ENCODE measurements at places on chromosomes 11 and 22.

DNA sequence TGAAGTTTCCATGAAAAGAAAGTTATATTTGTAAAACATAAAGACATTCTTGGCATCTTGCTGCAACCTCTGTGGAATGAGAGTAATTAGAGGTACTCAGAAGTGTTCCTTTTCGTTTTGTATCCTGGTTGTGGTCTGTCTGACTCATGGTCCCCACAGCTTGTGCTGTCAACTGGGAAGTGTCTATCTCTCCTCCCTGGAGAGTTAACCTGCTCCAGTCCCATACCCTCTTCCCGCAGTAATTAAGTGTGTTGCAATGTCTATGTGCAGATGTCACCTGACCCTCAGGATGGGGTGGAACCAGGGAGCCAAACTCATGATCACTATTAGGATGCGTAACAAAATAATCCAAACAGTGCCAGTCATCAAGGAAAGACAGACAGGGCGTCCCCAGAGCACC is 23.0 kb upstream of the ZDHHC13 start:
- no peak for DNase-seq

DNA sequence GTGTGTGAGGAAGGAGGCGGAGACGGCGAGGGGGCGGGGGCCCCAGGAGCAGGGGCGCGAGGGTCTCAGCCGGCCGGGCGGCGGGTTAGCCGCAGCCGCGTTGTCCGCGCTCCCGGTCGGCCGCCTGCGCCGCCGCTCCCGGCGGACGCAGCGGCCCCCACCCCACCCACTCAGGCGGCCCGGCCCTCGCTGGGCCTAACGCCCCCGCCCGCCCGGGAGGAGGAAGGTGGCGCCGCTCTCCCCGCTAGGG is at the start of gene FCHSD2:
FCHSD2 (minus strand) TSS at position 191 of the 250 bp plus-strand sequence. CDS start 441 bp downstream, outside the sequence.
- no peak for DNase-seq

GRCh38 chr11:32312865-32313403 is 122.4 kb downstream of the WT1 start:
- DNase-seq, result no peak

DNA sequence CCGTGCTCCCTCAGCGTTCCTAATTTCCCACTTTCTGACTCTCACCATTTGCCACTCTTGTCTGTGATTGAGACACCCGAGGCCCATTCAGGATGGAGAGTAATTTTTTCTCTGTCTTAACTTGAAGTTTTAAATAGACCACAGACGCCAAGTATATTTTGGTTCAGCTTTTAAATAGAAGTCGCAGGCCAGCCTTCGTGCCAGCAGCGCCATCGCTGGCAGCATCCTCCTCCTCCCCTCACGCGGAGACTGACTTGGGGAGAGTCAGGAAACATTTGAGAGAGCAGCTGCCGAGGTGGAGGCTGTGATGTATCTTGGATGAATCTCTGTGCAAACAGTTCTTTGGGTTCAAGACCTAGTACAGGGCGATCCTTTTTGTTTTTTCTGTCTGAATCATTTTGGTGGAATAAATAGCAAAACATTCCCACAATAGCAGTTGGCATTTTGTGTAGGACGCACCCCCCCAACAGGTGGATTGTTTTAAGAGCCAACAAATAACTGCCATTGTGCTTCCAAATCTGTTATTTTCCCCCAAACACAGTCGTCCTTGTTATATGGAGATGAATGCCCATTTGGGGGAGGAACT is 889 bp upstream of the DMC1 start:
- peak; percentile 35 for DNase-seq

GRCh38 chr11:10659339-10660216 is 34.0 kb downstream of the IRAG1 start:
- DNase-seq, result no peak

DNA sequence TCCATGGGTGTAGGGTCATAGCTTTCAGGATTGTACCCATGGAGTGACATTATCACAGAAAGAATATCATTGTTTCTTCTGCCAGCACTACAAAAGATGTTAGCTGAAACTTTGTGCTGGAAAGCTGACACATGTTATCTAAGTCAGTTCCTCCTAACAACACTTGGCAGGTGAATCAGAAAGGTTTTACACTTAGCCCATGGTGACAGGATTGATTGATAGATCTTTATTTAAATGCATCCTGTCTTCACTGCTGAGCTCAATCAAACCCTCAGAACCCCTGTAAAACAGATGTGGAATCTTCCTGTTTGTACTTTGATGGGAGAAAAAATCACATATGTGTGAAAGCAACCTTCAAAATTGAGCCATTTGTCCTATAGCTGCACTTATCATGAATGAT is 811.5 kb upstream of the ANO3 start:
- DNase-seq, result no peak

DNA sequence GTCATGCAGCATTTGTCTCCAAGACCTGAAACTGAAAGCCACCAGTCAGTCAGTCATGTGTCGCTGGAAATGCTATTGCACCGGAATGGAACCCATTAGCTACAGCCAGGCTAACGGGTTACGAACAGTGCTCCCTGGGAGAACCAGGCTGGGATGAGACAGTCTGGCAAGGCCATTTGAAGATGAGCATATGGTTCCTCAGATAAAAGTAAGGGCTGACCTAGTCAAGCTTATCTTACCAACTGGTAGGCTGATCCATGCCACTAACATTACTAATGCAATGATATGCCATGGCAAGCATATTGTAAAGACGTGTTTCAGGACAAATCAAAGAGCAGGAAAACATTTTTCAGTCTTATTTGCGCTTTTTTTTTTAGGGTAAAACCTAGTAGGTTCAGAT is 28.4 kb downstream of the NAP1L4 start:
- DNase-seq, result no peak

- DNase-seq, result no peak
These were observed 80.0 kb downstream of the TRIM29 start for GRCh38 chr11:120057595-120058581.

DNA sequence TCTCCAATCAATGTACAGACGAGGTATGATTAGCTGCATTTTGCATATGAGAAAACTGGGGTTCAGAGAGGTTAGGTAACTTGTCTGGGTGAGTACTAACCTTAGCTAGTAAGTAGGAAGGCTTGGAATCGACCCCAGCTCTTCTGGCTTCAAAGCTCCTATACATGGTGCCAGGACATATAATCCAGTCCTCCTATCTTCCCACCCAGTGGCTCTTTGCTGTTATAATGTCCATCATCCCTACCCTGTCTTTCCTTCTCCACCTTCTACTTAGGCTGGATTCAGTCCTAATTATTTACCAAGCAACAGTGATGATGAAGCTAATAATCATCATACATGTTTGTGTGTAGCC is 20.0 kb downstream of the EHF start:
- DNase-seq, result no peak

DNA sequence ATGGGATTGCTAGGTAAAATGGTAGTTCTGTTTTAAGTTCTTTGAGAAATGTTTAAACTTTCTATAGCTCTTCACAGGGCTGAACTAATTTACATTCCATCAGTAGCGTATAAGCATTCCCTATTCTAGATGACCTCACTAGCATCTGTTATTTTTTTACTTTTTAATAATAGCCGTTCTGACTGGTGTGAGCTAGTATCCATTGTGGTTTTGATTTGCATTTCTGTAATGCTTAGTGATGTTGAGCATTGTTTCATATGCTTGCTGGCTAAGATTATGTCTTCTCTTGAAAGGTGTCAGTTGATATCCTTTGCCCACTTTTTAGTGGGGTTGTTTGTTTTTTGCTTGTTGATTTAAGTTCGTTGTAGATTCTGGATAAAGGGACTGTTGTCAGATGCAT is 35.9 kb downstream of the MMP27 start:
- DNase-seq, result no peak

- no peak for DNase-seq
These were observed 34.7 kb upstream of the NRIP3 start for GRCh38 chr11:9038541-9038940.

DNA sequence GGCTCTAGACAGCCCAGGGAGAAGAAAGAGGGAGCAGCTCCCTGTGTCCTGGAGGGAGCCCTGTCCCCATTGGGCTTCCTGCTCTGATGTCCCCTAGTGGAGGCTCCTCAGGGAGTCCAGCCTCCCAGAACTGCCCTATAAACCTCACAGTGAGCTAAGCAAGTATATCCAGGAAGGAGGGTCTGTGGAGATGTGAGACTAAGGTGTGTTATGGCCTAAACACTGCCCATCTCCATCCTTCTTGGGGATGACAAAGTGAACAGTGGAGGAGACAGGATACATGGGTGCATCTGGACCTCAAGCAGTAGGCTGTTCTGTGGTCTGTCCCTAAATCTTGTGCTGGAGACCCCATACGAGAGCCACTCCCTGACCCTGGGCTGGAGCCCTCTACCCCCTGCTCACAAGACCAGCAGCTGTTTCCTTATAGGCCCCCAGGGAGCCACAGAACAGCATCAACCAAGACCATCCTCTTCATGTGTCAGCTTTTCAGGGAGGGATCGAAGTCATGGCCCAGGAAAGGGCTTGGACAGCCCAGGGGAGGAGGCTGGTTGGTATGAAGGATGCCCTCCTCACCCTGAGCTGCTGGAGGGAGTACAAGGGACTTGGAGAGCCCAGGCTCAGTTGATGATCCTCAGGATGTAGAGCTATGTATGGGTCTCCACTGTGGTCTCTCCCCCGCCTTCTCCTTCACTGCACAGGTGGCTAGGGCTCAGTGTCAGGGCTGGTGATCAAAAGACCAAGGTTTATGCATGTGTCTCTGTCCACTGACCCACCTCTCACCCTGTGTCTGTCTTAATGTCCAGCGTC is 49.7 kb upstream of the TOP3B start:
- DNase-seq, result no peak

DNA sequence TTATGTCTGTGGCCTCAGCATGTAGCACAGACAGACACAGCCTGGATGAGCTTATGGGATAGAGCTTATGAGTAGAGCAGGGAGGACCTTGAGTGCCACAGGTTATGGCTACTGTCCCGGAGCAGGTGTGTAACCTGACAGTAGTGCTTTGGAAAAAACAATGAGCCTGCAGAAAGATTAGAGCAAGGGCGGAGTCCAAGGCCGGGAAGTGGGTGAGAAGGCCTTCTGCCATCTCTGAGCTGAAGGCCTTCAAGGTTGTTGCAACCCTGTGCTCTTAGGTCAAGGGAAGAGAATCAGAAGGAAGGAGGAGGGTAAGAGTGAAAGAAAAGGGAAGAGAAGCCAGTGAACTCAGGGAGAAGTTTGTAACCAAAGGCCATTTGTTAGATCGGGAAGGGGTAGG is 3.9 kb upstream of the TAGLN start:
- DNase-seq, result no peak

DNA sequence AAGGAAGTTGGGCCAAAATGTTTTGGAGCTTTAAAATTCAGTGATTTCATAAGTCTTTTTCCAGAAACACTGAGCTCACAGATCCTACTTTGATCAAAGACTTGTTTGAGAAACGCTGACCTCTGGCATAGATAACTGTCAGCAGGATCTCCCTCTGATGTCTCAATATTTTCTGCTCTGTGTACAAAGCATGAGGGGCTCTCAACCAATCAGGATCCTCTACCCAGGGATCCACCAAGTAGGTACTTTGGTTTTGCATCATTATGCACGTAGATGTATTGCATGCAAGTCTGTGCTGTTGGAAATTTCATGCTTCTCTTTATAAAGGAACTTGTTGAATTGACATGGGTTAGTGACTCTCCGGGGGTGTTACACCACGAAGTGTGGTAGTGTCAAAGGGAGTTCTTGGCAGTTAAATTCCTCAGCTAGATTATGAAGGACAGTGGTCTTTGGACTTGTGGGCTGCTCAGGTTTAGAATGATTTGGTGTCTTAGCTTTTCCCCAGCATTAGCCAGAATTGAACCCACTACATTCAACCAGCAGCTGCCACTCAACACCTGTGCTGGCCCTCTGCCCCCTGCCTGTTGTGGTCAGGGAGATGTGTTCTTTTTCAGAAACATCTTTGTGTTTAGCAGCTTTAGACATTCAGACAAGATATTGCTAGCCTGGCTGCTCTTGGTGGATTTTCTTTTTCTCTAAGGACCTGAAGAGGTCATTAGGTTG is 1.7 kb upstream of the DIXDC1 start:
- no peak for DNase-seq

GRCh38 chr11:35147235-35147634 is 8.3 kb downstream of the CD44 start:
- DNase-seq, result no peak

DNA sequence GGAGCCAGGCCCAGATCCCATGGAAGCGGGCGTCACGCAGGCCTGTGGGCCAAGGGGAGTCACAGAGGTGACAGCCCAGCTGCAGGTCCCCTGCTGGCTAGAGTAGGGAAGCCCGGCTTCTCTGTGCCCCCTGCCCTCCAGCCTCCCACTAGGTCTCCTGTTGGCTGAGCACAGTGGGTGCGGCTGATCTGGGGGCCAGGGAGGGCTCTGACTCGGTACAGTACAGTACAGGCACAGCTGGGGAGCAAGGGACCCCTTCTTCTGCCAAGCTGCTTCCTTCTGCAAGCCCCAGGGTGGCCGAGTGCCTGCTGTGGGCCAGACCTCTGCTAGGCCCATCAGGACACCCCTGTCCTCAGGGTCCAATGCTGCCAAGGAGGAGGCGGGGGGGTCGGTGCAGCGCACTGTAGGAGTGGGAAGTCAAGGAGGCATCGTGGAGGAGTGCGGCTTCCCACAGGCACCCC is 10.1 kb downstream of the SUSD2 start:
- no peak for DNase-seq
